DMS79 treated with DMSO at 0.1 percent for 48 hours (cell line): ENCODE measurements at places on chromosomes 7 and 10.
A peak's percentile ranks its signal among the peaks of the same experiment; 100 is the strongest.

- DNase-seq: no peak
Observed at GRCh38 chr10:71494476-71494875, 97.8 kb downstream of the CDH23 start.

DNA sequence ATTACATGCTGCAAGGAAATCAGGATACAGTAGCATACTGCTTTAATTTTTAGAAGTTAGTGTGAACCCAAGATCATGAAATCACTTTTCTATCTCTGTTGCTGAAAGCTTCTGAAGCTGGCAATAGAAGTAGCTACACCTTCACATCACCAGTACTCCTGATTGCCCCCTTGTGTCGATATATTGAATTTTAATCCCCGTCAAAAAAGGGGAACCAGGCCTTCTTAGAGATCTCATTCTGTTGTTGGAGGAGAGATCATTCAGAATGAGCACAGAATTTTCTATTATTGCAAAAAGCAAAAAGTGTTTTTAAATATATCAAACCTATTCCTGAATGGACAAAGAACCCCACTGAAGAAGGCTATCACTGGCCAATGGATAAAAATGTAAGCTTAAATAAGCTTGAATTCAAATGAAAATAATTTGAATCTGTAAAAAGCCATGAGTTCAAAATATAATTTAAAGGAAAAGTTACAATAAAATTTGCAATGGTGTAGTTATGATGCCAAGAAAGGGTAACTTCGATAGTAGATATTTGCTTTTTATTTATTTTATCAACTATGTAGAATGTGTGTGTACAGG is 39.7 kb upstream of the TEX47 start:
- DNase-seq: no peak

- DNase-seq: no peak
Observed at GRCh38 chr7:49523870-49524269, 249.6 kb upstream of the VWC2 start.

GRCh38 chr7:39948375-39948955 is 1.6 kb upstream of the CDK13 start:
- DNase-seq: peak; percentile 59

DNA sequence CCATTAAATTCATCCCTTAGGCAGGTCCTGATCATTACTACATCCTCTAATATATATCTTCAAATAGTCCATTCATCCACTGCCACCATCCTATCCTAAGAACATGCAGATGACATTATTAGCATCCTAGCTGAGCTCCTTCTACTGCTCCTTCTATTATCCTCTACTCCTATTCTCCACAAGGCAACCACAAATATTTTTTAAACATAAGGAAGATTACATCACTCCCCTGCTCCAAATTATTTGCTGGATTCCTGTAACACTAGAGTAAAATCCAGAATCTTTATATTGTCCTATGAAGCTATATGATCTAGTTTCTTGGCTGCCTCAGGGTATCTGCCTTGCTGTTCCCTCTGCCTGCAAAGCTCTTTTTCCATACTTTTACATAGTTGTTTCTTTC is 176.3 kb upstream of the SLC26A5 start:
- DNase-seq: no peak

GRCh38 chr7:155453296-155454182 is 4.4 kb upstream of the EN2 start:
- no peak for DNase-seq

DNA sequence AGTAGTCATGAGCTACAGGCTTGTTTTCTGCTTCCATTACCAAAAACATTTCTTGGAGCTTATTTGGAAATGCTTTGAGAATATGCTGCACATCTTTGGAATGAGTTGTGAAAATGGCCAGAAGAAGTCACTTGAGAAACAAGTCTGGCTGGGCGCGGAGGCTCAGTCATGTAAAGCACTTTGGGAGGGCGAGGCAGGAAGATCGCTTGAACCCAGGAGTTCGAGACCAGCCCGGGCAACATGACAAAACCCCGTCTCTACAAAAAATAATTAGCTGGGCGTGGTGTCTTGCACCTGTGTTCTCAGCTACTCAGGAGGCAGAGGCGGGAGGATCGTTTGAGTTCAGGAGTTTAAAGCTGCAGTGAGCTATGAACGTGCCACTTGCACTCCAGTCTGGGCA is 882 bp upstream of the CHCHD1 start:
- no peak for DNase-seq

- peak; percentile 52 for DNase-seq
Observed at GRCh38 chr10:13053794-13054462, 46.0 kb upstream of the OPTN start.

DNA sequence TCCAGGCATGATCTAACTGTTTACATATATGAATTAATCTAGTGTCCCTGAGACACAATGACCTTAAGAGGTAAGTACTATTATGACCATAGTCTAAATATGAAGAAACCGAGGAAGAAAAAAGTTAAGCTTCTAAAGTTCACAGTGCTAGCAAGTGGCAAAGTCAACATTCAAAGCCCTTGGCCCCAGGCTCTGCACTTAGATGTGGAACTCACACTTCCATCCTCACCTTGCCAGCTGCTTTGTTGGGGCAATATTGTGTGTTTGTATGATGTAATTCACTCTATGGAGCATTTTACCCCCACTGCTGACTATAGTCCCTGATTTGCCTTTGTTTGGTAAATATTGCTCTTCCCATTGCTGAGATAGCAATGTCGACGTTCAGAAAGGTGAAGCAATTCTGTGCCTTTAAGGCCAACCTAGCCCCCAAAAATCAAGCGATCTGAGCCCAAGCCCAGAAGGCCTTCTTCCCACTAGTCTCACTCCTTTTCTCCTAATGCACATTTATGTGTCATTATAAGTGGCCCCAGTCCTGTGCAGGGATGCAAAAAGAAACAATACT is 487.6 kb upstream of the ZMIZ1 start:
- DNase-seq: no peak

GRCh38 chr10:78533776-78534175 is 500.1 kb downstream of the RPS24 start:
- DNase-seq: no peak

DNA sequence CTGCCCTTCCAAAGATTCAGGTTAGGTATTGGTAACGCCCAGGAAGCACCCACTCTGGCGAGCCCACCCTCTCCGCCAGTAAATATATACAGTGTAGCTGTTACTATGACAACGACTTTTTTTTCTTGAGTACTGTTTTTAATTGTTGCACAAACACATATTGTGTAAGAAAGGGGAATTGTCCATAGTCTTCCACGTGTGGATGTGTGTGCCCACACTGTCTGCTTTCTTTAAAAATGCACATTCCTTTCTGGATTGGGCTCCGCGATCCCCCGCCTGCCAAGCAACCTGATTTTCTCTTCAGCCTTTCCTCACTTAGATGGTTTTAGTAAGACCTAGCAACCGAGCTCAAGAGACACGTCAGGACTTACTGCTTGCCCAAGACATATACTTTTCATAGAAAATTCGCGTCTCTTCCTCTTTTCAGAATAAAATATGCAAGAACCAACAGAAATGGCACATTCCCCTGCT is 247.8 kb downstream of the EBF3 start:
- DNase-seq: no peak

DNA sequence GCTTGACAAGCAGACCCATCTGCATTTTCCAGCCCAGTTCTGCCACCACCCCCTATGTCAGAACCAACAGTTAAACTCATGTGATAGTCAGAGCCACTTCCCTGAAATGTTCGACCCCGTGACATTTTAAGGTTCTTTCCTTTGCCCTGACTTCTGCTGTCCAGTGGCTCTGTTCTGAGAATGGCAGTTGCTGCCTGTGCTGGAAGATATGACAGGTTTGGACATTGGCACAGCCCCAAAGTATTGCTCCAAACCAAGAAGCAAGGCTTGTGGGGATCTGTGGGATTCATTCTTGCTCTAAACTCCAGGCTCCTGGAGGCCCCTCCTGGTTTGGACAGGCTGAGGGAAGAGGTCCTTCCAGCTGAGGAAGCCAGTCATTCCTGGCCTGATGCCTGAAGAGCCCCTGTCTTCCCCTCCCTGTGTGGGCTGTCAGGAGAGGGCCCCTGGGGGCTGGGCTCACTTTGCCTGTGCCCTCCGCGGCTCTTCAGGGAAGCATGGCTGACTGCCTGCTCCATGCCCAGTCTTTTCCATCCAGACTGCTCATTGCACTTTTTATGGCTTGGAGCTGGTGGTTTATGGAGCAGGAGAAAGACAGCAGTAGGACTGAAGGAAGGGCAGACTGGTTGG is 138.0 kb downstream of the CDH23 start:
- DNase-seq: no peak

- no peak for DNase-seq
Observed at GRCh38 chr10:3217301-3217700, 44.7 kb upstream of the PITRM1 start.

DNA sequence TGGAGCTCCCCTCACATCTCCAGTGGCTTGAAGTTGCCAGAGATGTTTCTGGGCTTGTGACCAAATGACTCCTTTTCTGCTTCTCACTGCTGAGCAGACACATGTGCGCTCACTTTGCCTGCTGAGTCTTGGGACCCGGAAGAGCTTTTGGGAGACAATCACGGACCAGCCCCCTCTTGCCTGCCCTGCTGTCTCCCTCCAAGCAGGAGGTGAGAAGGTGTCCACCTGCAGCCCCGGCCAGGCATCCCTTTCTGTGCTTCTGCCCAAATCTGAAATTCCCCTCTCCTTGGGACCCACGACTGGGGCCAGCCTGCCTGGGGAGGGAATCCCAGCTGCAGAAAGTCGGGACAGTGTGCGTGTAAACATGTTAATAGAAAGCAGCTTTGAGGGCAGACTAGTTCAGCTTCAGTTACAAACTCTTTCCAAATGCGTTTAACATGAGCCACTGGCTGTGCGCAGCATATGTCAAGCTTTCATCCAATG is 31.7 kb downstream of the HTRA1 start:
- DNase-seq: no peak

DNA sequence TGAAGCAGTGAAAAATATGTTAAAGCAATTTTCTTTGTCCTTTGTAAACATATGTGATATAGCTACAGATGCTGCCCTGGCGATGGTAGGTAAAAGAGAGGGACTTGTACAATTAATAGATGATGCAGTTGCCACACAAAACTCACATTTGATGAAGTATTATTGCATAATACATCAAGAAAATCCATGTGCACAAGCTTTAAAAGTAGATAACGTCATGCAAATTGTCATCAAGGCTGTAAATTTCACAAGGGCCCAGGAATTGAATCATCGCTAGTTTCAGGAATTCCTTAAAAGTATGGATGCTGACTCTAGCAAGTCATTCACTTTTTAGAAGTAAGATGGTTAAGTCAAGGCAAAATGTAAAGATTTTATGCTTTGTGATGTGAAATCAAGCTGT is 10.0 kb downstream of the CYP3A5 start:
- DNase-seq: no peak

DNA sequence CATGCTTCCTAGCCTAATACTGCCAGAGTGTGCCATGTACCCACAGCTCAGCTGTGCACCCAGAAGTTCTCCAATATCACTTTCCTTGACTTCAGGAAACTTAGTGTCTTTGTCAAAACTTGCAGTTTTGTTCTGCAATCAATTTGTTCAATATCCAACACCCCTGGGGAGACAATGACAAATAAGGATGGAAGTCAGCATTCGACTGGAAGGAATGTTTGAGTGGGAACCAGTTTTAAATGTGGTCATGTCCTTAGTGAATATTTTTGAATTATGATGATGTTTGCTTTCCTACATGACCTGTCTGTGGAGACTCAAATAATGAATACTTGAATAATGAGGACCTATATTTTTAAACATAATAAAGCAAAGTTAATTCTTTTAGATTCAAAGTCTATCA is 112.0 kb downstream of the ANK3 start:
- DNase-seq: no peak

DNA sequence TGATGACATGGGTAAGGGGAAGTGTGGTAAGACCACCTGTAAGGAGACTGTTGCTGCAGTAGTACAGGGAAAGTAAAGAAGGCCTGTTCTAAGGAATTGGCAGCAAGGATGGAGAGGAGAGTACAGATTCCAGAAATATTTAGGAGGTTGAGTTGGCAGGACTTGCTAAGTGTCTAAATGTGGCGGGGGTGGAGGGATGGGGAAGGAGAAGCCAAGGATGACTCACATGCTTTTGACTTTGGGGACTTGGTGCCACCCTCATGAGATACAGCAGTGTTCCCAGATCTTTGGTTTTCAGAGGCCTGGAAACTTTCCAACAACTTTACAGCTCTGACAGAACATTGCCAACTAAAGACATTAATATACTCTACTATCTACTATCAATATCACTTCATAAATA is 45.4 kb downstream of the CDK6 start:
- DNase-seq: no peak

- DNase-seq: no peak
Observed at GRCh38 chr7:142338633-142339501, 81.0 kb upstream of the PRSS58 start.

DNA sequence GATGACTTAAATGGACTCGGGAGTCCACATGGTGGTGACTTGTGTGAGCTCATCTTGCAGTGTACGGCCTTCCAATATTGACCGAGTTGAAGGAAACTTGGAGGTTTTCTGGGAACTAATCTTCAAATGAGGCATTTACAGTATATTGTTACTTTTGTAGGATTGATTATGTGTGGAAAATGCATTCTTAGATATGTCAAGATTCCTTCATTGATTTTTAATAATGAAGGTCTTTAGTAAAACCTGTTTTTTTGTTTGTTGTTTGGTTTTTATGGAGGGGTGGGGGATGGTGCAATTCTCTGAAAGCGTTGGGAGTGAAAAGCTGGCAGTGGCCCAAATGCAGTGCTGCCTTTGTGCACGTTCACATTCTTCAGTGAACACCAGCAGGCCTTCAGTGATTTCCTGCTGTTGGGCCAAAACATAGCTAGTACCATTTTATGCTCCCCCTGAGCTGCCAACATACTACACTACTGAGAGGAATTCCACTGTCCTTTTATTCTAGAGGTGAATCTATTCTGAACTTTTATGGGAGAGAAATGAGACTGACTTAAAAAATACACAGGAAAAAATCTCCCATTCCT is 50.4 kb downstream of the CCNY start:
- DNase-seq: peak; percentile 29

DNA sequence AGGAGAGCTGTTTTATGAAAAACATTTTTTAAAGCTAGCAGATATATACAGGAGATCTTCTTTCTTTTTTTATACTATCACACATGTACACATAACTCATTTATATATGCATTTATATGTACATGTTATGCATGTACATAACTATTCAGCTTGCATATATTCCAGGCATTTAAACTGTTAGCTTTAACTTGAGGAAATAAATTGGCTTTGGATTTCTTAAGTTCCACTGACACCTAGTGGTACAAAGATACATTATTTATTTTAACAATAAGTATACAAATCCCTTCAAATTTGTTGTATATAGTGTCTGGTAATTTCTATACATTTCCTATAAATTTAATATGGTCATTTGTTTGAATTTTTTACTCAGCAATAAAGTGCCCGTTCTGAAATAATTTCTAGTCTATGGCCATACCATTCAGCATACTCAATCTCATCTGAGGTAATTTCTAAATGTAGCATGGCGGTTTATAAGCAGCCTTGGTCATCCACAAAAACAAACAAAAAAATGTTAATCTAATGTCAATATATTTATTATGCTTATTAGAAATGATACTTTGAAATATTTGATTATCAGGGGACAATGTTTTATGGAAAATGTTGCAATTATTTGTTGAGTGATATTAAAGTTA is 11.6 kb downstream of the ZDHHC6 start:
- no peak for DNase-seq

- peak; percentile 85 for DNase-seq
Observed at GRCh38 chr7:132436121-132436520, 140.1 kb downstream of the PLXNA4 start.

- DNase-seq: no peak
Observed at GRCh38 chr10:22740180-22740579, 25.8 kb upstream of the PIP4K2A start.
